ENCODE measurements at places on chromosomes 16 and 17.
A peak's percentile ranks its signal among the peaks of the same experiment; 100 is the strongest.

GRCh38 chr16:68563631-68564381, 24.7 kb downstream of the ZFP90 start:
- DNase-seq: no peak

DNA sequence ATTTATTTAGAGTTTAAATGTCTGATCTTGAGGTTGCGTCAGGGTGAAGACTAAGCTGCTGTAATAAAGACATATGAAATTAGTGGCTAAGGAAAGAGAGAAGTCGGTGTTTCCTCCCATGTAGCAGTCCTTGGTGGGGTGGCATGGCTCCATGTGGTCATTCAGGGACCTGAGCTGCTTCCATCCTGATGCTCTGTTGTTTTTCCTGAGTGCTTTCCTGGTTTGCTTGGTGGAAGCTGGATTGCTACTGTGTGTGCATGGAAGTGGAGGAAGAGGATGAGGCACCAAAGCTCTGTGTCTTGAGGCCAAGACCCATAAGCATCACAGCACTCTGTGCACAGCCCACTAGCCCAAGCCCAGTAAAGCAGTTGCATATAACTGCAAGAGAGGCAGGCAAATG, 241.8 kb upstream of the CACNG5 start:
- DNase-seq: no peak

DNA sequence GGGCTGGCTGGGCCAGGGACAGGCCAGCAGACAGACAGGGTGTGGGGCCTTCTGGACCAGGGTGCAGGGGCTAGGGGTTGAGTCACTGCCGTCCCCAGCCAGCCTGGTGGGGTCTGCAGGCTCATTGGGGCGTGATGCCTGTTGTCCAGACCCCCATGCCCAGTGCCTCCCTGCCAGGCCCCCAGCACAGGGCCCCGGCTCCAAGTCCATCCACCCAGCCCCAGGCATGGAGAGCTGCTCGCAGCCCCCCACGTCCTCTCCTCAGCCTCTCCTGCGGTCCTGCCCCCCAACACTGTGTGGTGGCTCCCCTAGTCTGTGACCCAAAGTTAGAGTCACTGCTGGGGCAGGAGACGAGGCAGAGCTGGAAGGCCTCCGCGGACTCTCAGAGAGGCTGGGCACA, 7.0 kb upstream of the PKMYT1 start:
- no peak for DNase-seq

DNA sequence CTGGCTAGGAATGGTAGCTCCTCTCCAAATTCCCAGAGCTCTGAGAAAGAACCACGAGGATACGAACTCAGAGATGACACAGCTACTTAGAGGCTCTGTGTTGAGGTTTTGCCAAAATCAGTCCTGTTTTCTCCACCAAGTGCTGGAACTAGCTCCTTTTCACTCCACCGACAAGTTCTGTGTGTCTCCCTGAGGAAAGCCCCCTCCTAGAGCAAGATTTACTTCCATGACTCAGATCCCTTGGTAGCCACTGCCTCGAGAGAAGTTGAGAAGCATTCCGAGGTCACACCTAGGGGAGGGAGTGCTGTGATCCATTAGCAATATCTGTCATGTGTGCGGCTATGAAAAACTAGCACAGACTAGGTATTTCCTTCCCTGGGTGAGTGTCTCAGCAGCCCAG, 30.6 kb downstream of the IL21R start:
- DNase-seq: peak; percentile 6

DNA sequence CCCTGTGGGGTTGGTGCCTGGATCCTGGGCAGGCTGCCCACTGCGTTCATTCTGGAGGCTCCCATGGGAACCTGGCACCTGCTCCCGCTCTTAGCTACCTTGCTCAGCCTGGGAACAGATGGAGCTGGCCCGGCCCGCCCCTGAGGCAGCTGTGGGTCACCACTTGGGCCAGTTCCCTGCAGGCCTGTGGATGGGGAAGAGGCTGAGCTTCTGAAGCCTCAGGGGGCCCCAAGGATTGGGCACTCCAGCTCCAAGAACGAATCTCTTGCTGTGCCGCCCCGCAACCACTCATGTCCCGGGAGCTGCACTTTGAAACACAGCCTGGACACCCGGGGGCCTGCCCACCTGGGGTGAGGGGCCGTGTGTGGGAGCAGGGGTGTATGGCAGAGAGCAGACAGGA, 37.7 kb downstream of the BAHCC1 start:
- no peak for DNase-seq

DNA sequence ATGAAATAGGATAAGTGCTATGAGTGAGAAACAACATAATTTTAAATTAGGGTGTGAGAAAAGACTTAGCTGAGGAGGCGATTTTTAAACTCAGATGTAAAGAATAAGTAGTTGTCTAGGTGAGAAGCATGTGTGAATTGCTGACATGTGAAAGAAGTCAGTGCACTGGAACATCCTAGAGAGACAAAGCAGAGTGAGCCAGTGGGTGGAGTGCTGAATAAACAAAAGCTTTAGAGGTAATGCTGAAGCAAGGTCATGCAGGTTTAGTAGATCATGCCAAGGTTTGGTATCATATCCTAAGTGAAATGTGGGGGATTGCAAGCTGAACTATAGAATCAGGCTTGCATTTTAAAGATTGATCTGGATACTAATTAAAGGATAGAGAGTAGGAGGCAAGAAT, 89.4 kb downstream of the KIF2B start:
- DNase-seq: no peak

DNA sequence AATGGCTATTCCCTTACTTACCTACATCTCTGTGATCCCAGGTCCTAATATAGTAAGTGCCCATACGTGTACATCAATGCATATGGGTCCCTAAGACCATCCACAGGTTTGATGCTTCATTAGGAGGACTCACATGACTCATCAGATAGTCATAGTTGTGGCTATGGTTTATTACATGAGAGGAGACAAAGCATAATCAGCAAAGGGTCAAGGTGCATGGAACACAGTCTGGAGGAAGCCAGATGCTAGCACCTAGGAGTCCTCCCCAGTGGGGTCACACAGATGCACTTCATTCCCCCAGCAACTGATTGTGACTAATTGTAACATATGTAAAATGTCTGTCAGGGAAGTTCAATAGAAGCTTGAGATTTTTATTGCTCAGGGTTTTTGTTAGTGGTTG, 42.8 kb downstream of the PHKB start:
- no peak for DNase-seq

GRCh38 chr17:48472411-48473281, 42.6 kb upstream of the SKAP1 start:
- no peak for DNase-seq

DNA sequence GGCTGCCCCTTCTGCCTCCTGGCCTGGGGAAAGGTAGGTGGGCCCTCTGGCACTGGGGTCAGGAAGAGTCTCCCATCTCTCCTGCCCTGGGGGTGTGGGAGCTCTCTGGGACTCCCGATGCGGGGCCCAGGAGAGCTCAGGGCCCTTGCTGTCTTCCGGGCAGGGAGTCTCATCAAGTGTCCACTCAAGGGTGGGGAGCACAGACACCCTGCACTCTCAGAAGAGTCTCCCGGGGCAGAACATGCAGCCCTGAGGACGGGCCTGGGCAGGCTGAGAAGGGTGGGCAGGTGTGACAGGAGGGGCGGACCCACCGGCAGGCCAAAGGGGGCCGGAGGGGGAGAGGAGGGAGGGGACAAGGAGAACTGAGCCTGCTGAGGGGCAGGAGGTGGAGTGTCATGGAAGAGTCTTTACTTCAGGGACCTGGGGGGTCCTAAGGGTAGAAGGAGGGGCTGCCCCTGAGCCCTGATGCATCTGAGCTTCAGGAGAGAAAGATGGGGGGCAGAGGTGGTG, 8.4 kb upstream of the PKMYT1 start:
- no peak for DNase-seq

DNA sequence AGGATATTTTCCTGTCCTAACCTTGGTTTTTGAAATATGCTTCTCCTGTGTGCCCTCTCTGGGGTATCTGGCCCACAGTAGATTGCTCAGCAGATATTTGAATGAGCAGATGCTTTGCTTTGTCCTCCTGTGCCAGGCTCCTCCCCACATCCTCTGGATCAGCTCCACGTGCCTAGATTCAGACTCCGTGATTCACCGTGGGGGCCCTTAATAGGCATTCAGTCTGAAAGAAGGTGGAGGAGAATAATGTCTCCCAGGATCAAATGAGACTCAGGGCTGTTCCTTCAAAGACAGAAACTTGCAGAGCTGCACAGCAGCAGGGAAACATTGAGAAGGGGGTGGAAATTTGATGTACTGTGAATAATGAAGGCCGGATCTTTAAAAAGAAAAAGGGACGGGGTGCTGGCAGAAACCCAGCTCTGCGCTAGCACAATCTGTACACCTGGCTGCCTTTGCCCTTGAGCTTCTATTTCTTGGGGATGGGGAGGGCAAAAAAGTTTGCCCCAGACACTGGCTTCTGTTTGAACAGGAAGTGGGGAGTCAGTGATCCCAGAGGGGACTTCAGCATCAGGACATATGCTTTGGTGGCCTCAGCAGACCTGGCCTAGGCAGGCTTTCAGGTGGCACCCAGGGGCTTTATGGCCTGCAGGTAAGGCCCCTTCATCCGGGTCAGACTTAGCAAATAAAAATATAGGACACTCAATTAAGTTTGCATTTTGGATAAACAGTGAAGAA, 15.9 kb upstream of the SLC12A3 start:
- DNase-seq: no peak

GRCh38 chr17:7856011-7856810, 1.1 kb downstream of the NAA38 start:
- DNase-seq: no peak

DNA sequence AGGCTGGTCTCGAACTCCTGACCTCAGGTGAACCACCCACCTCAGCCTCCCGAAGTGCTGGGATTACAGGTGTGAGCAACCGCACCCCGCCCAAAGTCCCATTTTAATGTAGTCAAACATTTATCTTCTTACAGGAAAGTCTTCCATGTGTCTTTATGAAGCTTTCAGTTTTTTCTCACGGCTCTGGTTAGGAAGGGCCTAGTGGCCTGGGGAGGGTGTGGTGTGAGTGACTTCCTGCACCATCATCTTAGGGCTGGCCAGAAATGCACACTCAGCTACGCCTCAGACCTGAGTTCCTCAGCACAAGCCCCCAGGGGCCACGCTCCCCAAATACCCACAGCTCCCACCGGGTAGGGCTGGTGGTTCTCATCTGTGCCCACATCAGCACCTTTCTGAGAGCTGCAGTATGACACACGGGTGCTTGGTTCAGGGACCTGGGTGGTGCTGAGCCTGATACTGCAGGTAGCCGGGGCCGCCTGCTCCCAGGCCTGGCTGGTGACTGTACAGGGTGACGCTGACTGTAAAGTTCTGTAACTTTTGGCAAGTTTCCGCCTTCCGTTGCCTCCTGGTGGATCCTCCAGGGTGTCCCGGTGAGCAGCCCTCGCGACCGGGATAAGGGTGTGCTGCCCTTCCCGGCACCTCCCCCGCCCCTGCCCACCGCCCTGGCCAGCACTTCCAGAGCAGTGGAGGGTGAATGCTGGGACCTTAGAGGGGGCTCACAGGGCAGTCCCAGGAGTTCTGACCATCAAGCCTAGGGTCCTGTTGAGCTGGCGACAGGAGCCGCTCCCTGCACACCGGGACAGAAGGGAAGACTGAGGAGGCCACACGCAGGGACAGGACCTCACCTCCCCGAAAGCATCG, 52.5 kb downstream of the ZNF778 start:
- DNase-seq: no peak

- no peak for DNase-seq
These were observed 10.2 kb upstream of the MAF start for GRCh38 chr16:79610771-79611170.

DNA sequence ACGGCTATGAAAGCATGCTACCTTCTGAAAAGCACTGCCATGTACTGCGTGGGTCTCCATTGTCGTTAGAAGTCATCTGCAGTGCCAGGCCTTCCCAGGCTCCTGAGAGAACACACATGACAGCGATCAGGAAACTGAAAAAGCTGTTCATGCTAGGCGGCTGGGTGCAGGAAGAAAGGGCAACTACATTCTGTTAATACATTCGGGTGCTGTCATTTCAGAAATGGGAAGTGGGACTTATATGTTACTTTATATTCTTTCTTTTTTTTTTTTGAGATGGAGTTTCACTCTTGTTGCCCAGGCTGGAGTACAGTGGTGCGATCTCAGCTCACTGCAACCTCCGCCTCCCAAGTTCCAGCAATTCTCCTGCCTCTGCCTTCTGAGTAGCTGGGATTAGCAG, 19.9 kb downstream of the CFAP20 start:
- DNase-seq: no peak

GRCh38 chr16:53482123-53482522, 20.9 kb downstream of the AKTIP start:
- no peak for DNase-seq

- DNase-seq: no peak
These were observed 232.1 kb downstream of the C16orf78 start for GRCh38 chr16:49605536-49606254.

- no peak for DNase-seq
These were observed 11.3 kb downstream of the CIAPIN1 start for GRCh38 chr16:57435838-57436237.

DNA sequence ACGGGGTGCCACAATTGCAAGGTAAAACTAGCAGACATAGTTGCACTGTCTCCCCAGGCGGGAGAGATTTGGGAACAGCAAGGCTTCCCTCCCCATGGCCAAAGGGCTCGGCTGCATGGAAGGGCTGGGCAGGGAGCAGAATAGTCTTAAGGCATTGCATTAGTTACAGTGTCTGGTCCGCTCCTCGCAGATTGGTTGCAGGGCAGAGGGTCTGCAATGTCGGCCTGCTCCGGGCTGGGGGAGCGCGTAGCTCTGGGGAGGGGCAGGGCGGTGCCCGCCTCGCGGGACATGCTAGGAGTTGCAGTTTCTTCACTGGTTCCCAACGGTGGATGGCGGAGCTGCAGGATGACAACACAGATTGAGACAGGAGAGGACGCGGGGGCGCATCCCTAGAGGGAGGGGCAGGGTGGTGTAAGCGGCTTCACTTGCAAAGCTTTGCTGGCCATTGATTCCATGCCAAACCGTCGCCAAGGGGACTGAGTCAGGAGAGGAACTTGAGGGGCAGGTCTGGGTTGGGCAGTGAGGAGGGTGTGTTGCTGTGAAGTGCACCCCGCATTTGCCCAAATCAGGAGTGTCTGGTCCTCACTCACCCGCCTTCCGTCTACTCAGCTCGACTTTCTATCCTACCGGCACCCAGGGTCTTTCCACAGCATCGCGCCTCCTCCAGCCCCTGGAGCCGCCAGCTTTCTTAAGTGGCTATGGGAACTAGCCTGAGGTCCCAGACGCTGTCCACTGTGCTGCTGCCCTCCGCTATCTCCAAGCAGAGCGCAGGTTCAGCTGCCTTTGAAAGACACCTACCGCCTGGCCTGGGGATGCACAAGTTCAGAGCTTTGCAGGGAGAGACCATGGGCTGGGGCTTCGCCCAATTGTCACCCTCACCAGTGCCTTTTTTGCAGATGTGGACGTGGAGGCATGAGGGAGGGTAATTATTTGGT, 1748.9 kb downstream of the TP53TG3F start:
- DNase-seq: no peak

GRCh38 chr17:49218941-49219913, 8.7 kb downstream of the ABI3 start:
- no peak for DNase-seq

GRCh38 chr16:66746048-66746447, 5.4 kb downstream of the DYNC1LI2 start:
- DNase-seq: no peak

DNA sequence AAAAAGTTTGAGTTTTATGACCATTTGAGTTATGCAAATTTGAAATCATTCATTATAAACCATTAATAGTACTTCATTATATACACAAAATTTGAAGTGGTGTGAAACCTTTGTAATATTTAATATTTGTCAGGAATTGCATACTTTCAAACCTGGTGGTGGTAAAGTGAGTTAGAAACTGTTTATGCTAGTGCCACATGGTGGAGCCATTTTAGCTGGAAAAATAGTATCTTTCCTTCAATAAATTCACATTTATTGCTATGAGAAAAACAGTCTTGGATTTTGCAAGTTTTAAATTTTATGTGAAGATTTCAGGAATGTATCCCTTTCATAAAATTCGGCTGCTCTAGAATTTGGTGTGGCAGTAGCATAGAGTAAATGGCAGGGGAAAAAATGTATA, 7.3 kb upstream of the BLMH start:
- no peak for DNase-seq
